Upper lobe of left lung (tissue), 6 donors: ENCODE measurements at places on chromosomes 3 and 15.

GRCh38 chr3:123525433-123525832 is 59.4 kb downstream of the HACD2 start:
- no peak for DNase-seq

DNA sequence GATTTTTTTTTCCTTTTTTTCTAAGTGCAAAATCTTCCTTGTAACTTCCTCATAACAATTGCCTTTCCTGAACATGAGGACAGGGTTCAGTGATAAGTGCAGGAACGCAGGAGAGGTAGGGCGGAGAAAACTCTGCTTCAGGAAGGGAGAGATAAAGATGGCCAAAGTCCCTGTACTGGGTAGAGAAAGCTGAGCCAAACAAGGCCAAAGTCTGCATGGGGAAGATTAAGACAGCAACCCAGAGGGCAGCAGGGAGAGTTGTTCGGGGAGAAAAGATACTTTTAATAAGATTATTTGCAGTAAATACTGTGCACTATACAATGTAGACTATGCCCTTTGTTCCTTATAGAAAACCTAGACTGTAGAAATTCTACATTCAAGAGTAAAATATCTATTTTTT is 55.4 kb upstream of the LRRFIP2 start:
- DNase-seq, result no peak

GRCh38 chr15:40354408-40355171 is 3.4 kb upstream of the DISP2 start:
- DNase-seq, result no peak

GRCh38 chr3:136731274-136731884 is 20.8 kb downstream of the STAG1 start:
- DNase-seq, result no peak
